ENCODE measurements at places on chromosomes 16 and 17. TPM values are rescaled to one million over a fixed set of nuclear protein-coding genes. Genes with fewer than 3 reads are reported as not detected.

The TMC7 gene
- total RNA-seq = 2.5 TPM

- no peak for DNase-seq
Measured at GRCh38 chr16:11632455-11632939, 35.8 kb upstream of the SNN start.

DNA sequence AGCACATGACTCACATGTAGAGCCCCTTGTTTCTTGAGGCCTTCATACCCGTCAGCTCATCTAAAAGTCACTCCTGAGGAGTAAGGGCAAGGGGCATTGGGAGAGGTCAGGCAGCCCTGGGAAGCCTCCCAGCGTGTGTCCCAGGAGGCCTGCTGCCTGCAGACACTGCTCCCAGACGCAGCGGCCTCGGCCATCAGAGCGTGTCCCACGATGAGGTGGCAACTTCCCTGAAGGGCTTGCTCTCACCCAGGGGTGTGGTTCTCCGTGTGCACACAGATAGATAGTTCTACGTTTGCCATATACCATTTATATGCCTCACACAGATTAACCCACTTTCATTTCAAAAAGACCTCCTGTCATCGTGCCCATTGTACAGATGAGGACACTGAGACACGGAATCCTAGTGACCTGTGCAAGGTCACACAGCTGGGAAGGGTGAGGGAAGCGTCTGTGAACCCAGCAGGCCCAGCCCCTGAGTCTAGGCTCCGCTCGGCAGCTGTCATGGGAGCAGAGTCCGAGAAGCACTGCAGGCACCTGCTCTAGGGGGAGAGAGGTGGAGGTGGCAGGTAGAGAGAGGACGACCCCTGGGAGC is 8.3 kb downstream of the TUBB3 start:
- no peak for DNase-seq

GRCh38 chr16:65070831-65071432 is 50.9 kb downstream of the CDH11 start:
- no peak for DNase-seq

DNA sequence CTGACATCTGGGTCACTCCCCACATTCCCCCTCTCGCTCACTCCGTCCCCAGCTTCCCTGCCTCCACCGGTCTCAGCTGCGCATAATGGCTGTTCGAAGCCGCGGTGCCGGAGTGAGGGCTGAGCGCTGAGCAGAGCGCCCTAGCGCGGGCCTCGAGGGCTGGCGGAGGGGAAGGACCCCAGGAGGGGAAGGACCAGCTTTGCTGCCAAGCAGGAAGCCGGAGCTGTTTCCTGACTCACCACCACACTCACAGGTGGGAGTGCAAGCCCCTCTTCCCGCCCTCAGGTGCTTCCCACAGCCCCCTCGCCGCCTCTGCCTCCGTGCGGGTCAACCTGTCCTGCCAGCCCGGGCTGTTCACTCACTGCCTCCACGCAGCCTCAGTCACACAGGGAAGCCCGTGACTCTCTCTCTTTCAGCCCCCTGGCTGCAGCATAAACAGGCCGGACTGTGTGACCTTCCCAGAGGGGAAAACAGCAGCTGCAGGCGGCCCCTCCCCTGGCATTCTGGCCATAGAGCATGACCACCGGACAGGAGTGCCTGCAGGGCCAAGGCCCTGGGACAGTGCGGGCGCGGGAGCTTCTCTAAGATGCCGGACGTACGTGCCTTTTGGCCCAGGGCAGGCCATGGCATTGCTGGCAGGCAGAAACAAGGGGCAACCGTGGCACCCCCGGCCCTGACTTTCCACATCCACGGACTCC is 23.7 kb downstream of the SLC43A2 start:
- peak; percentile 29 for DNase-seq

DNA sequence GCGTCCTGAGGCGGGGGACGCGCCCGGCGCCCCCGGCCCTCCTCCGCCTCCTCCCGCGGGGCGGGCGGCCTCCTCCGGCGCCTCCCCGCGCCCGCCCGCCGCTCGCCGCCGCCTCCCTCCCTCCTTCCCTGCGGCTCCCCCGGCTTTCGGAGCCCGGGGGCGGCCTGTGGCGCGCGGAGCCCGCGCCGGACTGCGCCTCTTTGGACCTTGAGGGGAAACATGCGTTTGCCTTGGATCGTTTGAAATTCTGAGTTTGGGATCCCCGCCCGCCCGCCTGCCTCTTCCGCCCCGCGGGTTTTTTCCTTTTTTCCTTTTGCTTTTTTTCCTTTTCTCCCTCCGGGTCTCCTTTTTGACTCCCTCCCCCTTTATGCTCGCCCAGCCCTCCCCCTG is 390 bp downstream of the ZNRF1 start:
- no peak for DNase-seq

GRCh38 chr17:50484386-50485155 is 5.9 kb downstream of the RSAD1 start:
- no peak for DNase-seq

- no peak for DNase-seq
Measured at GRCh38 chr16:89907055-89907814, 11.4 kb upstream of the MC1R start.

Measured in glutamatergic neuron (in vitro differentiated cells).